ENCODE measurements at places on chromosomes 7 and 10.

DNA sequence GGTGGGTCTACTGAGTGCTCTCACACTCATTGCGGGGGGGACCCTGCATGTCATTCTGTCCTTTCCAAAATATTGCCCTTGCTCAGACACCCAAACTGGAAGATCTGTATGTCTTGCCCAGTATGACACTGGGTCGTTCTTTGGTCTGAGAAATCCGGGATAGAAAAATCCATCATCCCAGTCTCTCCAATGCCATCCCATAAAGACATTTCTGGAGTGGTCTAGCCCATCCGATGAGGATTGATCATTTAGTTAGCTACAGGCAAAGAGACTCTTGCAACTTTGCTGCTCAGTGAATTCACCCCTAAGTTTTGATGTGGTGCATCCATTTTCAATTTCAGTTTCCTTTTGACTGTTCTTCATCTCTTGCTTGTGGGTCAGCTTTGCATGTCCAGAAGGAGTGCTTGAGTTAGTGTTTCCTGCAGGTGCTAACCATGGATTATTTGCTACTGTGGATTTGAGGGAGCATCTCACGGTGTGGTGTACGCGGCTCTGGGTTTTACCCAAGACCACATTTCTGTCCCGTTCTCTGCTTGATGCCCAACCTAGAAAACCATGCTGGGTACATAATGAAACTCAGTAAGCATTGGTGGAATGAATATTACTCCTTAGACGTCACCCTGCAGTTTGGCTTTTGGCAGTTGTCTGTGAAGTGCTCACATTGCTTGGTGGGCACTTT is 247.0 kb upstream of the MKI67 start:
- DNase-seq, result no peak

DNA sequence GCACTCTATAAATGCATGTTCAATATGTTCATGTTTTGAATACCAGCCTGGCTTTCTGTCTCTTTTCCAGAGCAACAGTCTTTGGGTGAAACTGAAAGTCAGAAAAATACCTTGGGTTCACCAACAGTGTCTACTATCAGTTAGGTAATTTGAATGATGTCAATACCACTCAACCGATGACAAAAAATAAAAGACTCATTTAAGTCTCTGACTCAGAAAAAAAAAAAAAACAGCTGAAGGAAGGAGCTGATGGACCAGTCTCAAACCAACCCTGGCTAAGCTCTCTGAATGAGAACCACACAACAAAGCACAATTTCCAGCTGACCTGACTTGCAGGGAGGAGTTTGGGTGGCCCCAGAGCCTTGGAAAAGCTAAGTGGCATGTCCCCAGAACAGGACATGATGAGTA is 42.5 kb downstream of the ABLIM1 start:
- no peak for DNase-seq

DNA sequence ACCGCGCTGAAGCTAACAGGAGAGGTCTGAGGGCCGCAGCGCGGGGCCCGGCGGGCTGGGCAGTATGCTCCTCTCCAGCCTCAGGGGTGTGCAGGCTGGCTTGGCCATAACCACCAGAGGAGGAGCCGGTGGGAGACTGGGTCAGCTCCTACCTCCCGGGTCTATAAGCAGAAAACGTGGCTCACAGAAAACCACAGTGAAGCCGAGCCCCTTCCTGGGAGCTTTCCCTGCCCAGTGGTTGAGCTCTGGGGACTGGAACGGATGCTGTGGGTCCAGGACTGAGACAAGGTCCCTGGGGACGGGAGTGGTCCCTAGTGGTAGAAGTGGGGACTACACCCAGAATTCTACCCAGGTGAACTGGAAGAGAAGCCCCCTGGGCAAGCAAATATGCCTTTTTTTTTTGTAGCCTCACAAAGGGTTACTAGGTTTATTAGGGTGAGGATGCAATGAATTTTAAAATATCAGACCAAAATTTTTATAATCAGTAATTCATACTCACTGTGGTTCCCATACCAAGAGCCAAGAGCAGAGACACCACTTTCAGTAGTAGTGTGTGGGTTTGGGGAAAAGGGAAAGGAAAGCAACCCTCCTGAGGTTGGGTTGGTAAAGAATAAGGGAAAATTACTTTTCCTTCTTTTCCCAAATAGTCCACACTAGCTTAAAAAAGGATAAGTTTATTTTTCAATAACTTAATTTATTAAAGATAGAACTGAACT is 67.9 kb upstream of the PRKCQ start:
- peak; percentile 37 for DNase-seq

- no peak for DNase-seq
Measured at GRCh38 chr10:22244001-22244400, 26.2 kb upstream of the EBLN1 start.

DNA sequence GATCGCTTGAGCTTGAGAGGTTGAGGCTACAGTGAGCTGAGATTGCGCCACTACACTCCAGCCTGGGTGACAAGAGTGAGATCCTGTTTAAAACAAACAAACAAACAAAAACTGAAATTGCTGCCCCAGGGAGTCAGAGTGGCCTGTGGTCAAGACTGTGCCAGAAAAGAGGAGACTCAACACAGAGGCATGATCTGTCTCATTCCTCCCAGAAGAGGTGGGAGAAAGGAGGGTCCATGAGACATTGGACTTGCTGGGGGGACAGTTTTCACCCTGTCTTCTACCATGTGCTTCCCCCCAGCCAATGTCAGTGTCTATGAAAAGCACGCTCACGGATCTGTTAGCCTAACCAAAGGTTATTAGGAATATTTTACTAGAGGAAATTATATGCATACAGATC is 3.2 kb downstream of the ZNF853 start:
- no peak for DNase-seq

DNA sequence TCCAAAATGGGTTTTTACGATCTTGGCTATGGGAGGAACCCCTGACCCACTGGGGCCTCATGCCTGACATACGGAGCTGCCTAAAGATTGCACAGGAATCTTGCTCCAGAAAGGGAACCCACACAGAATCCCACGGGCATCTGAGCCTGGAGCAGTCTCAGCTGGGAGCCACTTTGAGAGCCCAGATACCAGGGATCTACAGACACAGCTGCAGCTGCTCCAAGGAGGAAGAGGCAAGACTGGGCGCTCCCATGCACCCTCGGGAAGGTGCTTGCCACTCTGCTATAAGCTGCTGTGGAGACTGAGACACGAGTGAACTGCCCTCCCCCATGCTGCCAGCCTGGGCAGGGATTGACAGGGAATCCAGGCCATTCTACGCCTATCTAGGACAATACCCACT is 202.5 kb downstream of the REEP3 start:
- DNase-seq, result peak; percentile 36

GRCh38 chr7:21422751-21423150 is 5.1 kb upstream of the SP4 start:
- DNase-seq, result no peak

DNA sequence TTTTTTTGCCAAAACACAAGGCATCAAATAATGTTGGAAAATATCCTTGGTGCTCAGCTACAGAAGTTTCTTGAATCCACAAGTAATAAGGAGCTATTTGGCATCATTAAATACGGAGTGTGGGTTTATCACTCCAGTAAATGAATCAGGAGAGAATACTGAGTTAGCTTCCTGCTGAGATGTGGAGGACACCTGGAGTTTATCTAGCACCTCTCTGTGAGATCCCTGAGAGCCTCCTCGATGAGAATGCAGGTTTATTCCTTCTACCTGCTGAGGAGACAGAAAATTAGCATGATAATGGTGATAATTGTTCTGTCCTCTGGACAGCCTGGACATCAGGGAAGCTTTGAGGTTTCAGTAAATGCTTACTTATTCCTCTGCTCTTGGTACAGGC is 40.5 kb downstream of the NRG3 start:
- DNase-seq, result no peak

DNA sequence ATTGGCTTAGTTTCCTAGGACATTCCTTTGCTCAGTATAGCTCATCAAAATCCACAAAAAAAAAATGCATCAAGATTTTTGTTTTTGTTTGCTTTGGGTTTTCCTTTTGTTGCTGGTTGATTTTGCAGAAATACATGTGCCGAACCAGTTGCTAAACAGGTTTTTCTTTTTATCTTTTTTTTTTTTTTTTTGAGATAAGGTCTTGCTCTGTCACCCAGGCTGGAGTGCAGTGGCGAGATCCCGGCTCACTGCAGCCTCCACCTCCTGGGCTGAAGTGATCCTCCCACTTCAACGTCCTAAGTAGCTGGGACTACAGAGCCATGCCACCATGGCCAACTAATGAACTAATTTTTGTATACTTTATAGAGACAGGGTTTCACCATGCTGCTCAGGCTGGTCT is 8.3 kb downstream of the CSTF2T start:
- DNase-seq, result no peak

DNA sequence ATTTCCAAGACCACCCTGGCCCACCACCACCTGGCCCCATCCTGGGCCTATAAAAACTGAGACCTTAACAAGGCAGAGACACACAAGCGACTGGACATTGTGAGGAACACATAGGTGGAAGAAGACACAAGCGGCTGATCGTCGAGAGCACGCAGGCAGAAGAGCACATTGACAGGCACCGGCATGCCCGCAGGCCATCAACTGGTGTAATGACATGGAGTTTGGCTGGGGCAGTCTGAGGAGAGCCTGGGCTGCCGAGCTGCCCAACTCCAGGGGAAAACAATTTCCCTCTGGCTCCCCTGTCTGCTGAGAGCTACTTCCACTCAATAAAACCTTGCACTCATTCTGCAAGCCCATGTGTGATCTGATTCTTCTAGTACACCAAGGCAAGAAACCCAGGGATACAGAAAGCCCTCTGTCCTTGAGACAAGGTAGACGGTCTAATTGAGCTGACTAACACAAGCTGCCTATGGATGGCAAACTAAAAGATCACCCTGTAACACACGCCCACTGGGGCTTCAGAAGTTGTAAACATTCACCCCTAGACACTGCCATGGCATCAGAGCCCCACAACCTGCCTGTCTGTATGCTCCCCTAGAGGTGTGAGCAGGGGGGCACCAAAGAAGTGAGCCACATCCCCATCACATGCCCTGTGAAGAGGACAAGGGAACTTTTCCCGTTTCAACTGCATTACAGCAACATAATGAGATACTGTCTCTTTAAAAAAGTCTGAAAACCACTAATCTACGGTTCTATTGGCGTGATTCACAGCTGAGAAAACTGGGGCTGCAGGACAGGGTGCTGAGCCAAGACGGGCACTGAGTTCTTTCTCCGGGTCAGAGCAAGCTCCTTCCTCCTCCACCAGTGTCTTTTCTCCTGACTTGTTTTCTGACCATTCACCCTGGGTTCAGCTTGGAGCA is 18.5 kb upstream of the TNS3 start:
- no peak for DNase-seq

- no peak for DNase-seq
Measured at GRCh38 chr10:3213758-3214515, 41.4 kb upstream of the PITRM1 start.

- no peak for DNase-seq
Measured at GRCh38 chr7:47516985-47517600, 64.8 kb downstream of the TNS3 start.

- DNase-seq, result no peak
Measured at GRCh38 chr10:90179696-90180407, 478.5 kb downstream of the KIF20B start.

GRCh38 chr7:149626972-149627371 is 129.4 kb upstream of the ZNF746 start:
- DNase-seq, result no peak

- DNase-seq, result no peak
Measured at GRCh38 chr7:25375805-25376600, 147.7 kb upstream of the NPVF start.

GRCh38 chr7:154646126-154647013 is 356.6 kb downstream of the PAXIP1 start:
- DNase-seq, result no peak

DNA sequence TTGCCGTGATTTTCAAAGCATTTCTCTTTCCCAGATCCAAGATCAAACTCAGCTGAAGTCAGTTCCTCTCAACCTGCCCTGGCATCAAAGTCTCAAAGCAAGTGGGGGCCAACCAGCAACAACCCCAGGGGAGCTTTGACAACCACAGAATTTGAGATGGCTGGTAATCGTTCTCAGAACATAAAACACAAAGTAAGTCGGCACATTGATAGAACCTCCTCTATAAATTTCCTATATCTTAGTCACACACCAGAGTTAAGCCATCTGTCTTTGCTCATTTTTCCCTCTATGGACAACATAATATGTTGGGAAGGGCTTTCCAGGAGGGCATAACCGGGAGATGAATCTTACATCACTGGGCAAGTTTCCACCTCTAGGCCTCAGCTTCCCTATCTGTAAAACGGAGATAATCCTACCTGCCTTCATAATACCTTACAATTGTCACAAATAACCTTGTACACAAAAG is 1.2 kb upstream of the DNAJC9 start:
- DNase-seq, result no peak

- no peak for DNase-seq
Measured at GRCh38 chr7:70665997-70666396, 465.9 kb upstream of the GALNT17 start.

GRCh38 chr10:13559124-13559700 is 27.6 kb upstream of the PRPF18 start:
- no peak for DNase-seq

- DNase-seq, result peak; percentile 34
Measured at GRCh38 chr10:123117644-123118417, 17.9 kb upstream of the HMX3 start.

DNA sequence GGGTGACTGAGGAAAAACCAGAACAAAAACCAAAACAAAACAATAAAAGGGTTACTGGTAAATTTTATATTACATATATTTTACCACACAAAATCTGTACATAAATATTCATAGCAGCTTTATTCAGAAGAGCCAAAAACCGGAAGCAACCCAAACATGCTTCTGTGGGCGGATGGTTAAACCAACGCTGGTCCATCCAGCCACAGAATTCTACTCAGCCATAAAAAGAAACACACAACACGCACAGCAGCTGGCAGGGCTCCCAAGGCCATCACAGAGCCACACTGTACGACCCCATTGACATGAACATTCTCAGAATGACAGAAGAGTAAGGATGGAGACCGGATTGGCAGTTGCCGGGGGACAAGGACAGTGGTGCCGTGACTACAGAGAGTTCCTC is 83.6 kb downstream of the PROSER2 start:
- DNase-seq, result no peak

All from retina (tissue), 1 donor.